ENCODE measurements at places on chromosomes 7 and 10.

DNA sequence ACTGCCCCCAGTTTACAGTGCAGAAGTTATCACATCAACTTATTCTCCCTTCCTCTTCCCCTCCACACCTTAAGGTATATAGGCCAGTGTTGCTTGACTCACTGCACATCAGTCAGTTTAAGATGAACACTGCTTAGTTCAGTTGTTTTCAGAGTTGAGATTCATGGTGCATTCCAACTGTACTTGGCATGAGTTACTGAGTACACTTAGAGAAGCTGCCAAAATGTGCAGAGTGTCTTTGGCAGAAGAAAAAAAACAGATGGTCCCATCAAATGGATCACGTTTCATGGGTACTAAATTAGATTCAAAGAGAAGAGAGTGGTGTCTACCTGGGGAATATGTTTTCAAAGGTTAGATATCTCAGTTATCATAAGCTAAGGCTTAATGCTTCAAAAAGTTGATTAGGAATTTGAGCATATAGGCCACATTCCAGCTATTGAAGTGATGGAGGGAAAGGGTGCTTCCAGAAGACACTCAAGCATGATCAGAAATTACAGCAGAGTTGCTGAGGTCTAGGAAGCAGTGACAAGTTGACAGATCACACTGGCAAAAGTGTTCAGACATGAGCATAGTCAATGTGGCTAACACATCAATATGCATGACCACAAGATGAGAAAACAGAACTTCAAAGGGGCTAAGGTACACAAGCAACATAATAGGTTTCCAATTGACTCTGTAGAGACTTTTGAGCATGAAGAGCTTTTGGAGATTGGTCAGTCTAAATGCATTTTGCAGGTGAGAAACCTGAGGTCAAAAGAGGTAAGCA is 579.2 kb upstream of the CELF2 start:
- no peak for DNase-seq

DNA sequence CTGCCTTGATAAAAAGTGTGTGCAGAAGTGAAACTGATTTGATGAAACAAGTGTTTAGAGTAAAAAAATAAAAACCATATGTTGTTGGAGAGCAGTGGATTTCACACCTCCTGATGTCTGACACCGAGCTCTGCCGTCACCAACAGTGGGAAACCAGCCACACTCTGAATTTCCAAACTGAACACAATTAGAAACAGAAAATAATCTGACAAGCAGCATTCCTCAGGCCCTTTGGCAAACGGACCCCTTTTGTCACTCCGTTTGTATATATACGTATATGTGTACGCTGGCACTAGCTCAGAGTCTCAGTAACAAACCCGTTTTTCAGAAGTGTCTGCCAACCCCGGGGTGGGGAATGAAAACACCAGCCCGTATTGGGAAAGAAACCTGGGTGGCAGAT is 32.4 kb downstream of the TACC2 start:
- no peak for DNase-seq

- DNase-seq: no peak
Measured at GRCh38 chr7:29619848-29620555, 56.4 kb downstream of the PRR15 start.

GRCh38 chr7:138097064-138097741 is 20.9 kb downstream of the AKR1D1 start:
- no peak for DNase-seq

DNA sequence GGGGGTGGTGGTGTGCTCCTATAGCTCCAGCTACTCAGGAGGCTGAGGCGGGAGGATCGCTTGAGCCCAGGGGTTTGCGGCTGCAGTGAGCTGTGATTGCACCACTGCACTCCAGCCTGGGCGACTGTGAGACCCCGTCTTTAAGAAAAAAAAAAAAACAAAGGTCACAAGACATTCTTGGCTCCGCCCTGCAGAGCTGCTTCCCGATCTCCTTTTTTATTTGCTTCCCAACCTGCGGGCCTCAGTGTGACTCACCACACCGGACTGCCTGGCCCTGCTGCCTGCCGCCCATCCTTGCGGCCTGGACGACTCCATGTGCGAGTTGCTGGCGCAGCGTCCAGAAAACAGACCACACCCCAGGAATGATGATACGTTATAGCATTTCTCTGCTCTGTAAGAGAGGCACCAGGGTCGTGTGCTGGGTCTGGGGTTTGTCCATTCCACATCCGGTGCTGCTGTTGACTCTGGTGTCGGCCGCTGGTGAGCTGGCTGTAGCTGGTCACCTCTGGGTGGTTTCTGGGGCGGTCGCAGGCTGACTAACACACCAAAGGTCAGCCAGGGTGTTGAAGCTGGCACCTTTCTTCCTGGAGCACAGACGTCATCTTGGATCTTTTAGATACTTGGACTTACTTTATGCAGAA is 123.6 kb downstream of the TCF7L2 start:
- no peak for DNase-seq

DNA sequence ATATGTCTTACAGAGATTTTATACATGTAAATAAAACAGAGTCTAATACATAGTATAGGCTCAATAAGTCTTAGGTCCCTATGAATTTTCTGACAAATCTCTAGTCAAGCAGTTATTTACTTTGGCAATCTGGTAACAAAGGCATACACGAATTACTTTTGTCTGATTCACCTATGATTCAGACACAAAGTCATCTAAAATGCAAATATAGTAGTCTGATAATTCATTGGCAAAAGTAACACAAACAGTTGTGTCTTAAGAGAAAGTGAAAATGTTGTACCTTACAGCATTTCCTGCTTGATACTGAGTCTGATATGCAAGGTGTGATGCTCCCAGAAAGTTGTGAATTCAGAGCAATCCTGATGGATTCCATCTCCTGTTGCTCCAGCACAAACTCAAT is 209.4 kb upstream of the PRSS1 start:
- DNase-seq: no peak

DNA sequence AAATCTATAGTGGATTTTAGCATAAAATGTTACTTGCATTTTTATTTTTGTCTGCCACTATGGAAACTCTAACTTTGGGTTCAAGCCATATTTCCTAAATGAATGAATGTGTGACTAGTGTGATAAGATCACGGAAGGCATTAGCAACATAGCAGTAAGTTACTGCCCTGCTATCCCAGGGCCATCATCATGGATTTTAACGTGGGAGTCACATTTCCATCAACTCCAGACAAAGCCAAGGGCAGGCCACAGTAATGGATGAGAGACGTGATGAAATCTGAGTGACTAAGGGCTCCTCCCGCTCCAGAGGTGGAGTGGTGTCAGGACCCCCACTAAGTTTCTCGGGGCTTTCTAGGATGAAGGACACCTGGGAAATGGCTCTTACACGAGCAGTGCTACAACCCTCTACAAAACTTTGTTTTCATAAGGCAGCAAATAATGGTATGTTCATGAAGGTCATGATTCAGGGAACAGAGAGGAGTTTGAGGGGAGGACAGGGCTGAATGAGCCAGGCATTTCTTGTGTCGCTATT is 34.3 kb downstream of the C10orf120 start:
- DNase-seq: no peak

DNA sequence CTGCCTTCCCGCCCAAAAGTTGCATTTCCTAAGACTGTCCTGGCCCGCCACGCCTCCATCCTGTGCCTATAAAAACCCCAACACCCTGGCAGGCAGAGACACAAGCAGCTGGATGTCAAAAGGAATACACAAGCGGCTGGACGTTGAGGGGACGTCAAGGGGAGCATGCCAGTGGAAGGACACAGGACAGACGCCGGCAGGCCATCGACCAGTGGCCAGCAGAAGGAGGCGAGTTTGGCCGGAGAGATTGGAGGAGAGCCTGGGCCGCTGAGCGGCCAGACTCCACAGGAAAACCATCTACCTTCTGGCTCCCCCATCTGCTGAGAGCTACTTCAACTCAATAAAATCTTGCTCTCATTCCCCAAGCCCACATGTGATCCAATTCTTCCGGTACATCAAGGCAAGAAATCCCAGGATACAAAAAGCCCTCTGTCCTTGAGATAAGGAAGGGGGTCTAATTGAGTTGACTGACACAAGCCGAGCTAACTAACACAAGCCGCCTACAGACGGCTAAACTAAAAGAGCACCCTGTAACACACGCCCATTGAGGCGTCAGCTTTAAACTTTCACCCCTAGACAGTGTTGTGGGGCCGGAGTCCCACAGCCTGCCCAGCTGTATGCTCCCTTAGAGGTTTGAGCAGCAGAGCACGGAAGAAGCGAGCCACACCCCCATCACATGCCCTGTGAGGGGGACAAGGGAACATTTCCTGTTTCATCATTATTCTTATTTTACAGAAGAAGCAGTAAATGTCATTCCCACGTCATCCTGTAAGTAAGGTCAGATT is 150.3 kb upstream of the PHYHIPL start:
- DNase-seq: no peak

- no peak for DNase-seq
Measured at GRCh38 chr10:81218307-81218706, 656.7 kb upstream of the NRG3 start.

DNA sequence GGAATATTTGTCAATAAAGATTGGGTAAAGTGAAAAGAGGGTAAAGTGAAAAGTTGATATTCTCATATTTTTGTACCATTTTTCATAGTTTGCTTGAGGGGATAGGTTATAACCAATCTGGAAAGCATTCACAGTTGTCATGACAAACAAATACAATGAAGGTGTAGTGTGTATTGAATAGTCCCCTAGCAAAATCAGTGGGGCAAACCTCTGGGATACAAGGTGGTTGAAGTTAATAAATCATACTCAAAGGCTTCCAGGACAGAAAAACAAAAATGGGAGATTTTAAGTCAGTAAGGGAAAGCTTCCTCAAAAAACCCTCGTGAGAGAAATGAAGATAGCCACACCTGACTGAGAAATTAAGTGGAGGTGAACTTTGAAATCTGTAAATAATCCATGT is 39.4 kb downstream of the PHTF2 start:
- no peak for DNase-seq

- no peak for DNase-seq
Measured at GRCh38 chr7:107068156-107068555, 23.7 kb downstream of the PRKAR2B start.

GRCh38 chr7:151924508-151924907 is 31.7 kb upstream of the GALNTL5 start:
- DNase-seq: no peak

GRCh38 chr10:87504307-87504639 is 420 bp upstream of the MINPP1 start:
- DNase-seq: no peak

GRCh38 chr7:110881721-110882120 is 209.2 kb upstream of the LRRN3 start:
- no peak for DNase-seq

- DNase-seq: no peak
Measured at GRCh38 chr7:14242175-14242574, 252.7 kb upstream of the ETV1 start.

DNA sequence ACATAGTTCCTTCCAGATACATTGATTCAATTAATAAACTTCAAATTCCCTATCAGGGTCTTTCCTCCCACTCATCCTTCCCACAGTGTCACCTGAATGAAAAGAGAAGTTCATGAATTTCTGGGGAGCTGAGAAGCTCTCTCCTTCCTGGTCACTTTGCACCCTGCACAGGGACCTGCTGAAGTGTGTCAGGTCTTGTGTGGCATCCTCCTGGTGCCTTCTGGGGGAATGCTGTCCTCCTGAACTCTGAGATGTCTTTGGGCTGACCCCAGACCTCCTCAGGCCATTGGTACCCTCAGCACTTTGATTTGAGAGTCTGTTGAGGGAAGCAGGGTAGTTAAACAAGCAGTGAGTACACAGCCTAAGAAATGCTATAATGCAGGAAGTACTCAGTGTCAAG is 39.5 kb upstream of the ITGA8 start:
- DNase-seq: no peak

- no peak for DNase-seq
Measured at GRCh38 chr10:33534416-33534815, 199.9 kb upstream of the NRP1 start.

DNA sequence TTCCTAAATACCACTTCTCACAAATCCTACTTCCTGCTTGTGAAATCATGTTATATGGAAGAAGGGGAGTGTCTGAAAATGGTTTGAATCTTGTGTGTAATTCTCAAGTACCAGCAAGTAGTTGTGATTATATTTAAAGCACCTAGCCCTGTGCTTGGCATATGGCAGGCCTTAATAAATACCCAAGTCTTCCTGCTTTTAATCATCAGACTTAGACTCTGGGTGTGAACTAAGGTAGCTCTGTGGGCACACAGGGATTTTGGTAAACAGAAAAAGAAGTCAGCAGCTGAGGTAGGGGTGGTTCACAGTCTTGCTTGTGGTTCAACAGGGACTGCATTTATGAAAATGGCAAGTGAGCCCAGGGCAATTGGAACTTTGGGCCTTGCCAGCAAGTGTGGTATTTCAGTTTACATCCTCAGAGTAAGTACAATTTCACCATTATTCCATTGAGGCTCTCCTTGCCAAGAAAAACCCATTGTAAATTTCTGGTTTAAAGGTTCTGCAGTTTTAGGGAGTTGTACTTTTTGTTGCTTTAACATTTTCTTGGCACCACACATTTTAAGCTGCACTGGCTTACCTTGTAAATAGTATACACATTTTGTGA is 215.5 kb downstream of the AUTS2 start:
- no peak for DNase-seq

DNA sequence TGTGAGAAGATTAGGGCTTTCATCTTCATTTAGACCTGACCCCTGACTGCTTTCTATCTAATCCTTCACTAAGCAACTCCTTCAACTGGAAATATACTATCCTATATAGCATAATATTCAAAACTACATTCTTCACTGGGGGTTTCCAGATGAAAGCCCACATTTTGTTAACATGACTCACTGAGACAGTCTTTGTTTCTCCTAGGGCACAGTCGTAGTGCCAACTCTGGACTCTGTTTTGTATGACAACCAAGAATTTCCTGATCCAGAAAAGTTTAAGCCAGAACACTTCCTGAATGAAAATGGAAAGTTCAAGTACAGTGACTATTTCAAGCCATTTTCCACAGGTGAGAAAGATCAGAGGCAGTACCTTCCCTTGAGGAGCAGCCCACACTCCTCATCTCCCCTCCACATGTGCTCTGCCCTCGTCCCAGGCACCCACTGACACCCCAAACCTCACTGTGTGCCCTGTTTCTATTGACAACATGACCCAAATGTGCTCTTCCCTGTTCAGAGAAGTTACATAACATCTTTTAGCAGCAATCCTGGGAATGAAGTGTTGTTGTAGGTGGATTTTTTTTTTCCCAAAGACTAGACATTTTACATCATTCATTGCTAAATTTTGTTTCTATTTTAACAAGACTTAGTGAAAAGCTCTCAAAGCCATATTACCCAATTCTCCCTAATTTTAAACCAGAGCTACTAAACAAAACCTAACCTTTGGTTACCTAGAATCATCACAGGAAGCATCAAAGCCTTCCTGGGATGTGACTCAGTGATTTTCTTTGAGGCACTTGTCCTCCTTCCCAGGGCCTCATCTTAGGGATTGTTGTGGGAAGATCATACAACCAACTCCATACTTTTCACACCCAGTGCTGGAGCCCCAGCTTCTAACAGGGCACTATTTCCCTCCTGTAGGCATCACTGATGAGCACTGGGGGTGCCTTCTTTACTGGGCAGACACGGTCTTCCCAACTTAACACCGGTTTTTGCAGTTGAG is 10.7 kb downstream of the CYP2E1 start:
- DNase-seq: no peak

- DNase-seq: no peak
Measured at GRCh38 chr7:138887085-138887710, 89.2 kb upstream of the ATP6V0A4 start.

GRCh38 chr10:43202224-43202656 is 64.0 kb downstream of the CSGALNACT2 start:
- DNase-seq: peak; percentile 72

- no peak for DNase-seq
Measured at GRCh38 chr7:79723833-79724618, 270.6 kb upstream of the MAGI2 start.

GRCh38 chr10:58180666-58181065 is 87.0 kb downstream of the IPMK start:
- no peak for DNase-seq

All from GM12892 (cell line).